ENCODE measurements at places on chromosomes 3 and 15. TPM values are rescaled to one million over a fixed set of nuclear protein-coding genes. Genes with fewer than 3 reads are reported as not detected.

- no peaks in the 10 kb centered on the region for H3K27me3 ChIP-seq
- DNase-seq, result no peak
- H3K4me3 ChIP-seq, result no peak overlapping the region
These were observed 62.5 kb downstream of the IL20RB start for GRCh38 chr3:137020315-137020714.

DNA sequence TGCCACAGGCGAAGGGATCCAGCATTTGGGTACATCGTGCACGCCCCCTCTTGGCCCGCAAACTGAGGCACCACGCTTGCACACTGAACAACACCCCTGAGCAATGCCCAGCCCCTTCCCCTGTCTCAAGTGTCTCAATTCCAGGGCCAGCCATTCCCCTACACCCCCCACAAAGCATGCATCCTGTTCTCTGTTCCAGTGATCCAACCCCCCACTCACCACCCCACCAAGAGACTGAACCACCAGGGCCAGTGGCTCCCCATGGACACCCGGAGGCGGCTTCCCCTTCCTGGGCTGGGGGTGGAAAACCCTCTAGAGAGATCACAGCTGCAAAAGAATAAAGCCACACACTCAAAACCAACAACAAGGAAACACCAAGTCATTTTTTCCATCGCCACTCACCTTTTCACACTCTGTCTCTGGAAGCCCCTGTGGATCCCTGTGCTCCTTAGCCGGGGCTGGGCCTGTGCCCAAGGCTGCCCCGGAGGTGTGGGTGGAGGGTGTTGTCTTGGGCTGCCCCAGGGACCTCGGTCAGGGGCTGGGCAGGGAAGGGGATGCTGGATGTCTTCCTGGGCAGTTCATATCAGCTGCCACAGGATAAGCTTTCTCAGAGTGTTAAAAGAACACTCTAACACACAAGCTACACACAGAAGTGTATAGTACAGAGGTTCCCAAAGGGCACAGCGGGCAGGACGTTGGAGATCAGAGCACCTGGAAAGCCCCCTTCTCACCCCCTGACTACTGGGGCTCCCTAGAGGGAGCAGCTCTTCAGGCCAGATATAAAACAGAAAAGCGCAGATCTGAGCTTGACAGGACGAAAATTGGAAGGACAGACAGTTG, 92.5 kb downstream of the CHSY1 start:
- H3K27me3 ChIP-seq, result no peaks in the 10 kb centered on the region
- H3K4me3 ChIP-seq, result no peak overlapping the region
- no peaks in the 10 kb centered on the region for H3K36me3 ChIP-seq
- no peaks in the 10 kb centered on the region for H3K4me1 ChIP-seq
- peak overlapping the region; percentile 48 for H3K27ac ChIP-seq

DNA sequence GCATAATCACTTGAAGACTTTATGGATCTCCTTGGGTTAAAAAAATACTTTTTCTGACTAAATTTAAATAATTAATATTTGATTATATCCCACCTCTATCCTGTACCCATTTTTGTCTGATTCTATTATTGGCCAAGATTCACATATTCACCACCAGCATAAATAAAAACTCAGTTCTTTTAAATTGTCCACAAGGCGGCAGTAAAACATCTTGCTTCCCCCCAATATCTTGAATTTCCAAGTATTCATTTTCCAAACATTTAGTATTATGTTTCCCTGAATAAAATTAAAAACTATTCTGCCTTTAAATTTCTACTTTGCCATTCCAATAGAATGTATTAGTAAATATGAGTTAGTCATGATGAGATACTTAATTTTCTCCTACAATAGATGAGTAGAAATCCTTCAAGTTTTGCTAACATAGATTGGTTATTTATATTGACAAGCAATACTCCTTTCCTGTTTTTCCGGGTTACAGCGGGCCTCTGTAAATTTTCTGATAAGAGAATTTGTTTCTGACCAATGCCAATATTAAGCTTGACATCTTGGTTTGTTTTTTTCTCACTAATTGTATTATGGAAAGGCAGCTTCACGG, 218.7 kb upstream of the MDFIC2 start:
- peak; percentile 4 for DNase-seq
- H3K4me3 ChIP-seq, result no peak overlapping the region
- H3K4me1 ChIP-seq, result no peaks in the 10 kb centered on the region

- H3K36me3 ChIP-seq, result peaks cover 2% of the 10 kb centered on the region
- no peaks in the 10 kb centered on the region for H3K27me3 ChIP-seq
- no peak overlapping the region for H3K4me3 ChIP-seq
These were observed 102.9 kb downstream of the PDZRN3 start for GRCh38 chr3:73521734-73522336.

DNA sequence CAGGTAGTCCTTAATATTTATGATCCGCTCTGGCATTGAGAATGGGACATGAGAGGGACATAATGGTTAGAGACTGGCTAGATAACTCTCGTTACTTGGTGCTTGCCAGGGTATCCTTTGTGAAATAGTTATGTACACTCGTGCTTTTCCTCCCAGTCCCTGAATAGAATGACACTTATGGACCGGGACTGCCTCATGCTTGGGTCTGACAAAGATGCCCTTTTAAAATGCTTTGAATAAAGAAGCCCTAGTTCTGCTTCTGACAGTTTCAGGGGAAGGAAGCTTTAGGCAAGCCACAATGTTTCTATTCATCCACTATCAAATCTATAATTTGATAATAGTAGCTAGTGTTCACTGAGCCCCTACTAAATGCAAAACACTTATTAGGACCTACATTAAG, 29.4 kb downstream of the POLR2M start:
- H3K4me3 ChIP-seq, result no peak overlapping the region
- no peak for DNase-seq
- H3K36me3 ChIP-seq, result no peaks in the 10 kb centered on the region
- no peak overlapping the region for H3K27ac ChIP-seq

GRCh38 chr15:51755790-51756189, 4.4 kb downstream of the TMOD2 start:
- H3K4me3 ChIP-seq, result no peak overlapping the region
- H3K27ac ChIP-seq, result no peak overlapping the region
- no peak for DNase-seq
- H3K36me3 ChIP-seq, result no peaks in the 10 kb centered on the region
- no peaks in the 10 kb centered on the region for H3K27me3 ChIP-seq

- H3K27me3 ChIP-seq, result no peaks in the 10 kb centered on the region
- no peaks in the 10 kb centered on the region for H3K4me1 ChIP-seq
These were observed 220.3 kb upstream of the ATP10A start for GRCh38 chr15:26083457-26083856.

DNA sequence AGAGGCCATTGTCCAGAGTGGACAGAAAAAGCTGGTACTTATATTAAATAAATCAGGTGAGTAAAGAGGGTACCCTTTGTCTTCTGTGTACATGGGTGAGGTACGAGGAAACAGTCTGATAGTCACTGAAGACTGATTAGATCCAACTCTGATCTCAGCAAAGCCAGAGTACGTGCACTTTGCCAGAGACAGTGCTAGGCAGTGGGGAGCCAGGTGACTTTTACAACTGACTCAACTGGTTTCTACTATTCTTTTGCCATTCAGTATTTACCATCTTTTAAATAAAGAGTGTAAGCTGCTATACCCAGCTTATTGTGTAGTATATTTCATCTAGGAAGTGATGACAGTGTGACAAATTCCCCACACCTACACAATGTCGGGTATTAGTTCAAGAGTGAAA, 3.3 kb downstream of the GNL3 start:
- peaks cover 7% of the 10 kb centered on the region for H3K36me3 ChIP-seq
- H3K4me3 ChIP-seq, result no peak overlapping the region
- no peak overlapping the region for H3K27ac ChIP-seq
- peaks cover 32% of the 10 kb centered on the region for H3K4me1 ChIP-seq
- no peaks in the 10 kb centered on the region for H3K27me3 ChIP-seq

GRCh38 chr3:43768381-43768973, 77.7 kb downstream of the ABHD5 start:
- H3K4me3 ChIP-seq, result no peak overlapping the region
- no peak overlapping the region for H3K27ac ChIP-seq
- H3K4me1 ChIP-seq, result 0 out of 2 replicates have a peak, but pooled peaks cover 7% of the 10 kb centered on the region

- H3K36me3 ChIP-seq, result no peaks in the 10 kb centered on the region
- H3K4me1 ChIP-seq, result no peaks in the 10 kb centered on the region
- no peak for DNase-seq
These were observed 33.7 kb upstream of the VILL start for GRCh38 chr3:37956723-37957538.

DNA sequence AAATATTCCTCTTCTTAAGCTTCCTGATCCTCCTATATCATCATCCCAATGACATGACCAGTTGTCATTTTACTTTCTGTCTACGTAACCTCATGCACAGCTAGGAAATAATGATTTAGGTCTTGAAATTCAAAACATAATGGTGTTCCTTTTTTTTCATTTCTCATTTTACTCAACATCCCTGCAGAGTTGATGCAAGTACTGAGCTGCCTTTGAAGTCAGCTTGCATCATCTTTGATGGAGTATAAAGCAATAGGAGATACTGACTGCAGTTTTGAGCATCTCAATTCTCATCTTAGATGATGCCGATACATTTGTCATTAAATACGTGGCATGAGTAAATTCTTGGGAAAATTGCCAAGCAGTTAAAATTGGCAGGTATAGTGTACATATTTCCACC, 346.1 kb downstream of the ZIC1 start:
- no peaks in the 10 kb centered on the region for H3K27me3 ChIP-seq
- no peak for DNase-seq
- no peaks in the 10 kb centered on the region for H3K4me1 ChIP-seq
- no peak overlapping the region for H3K4me3 ChIP-seq
- no peak overlapping the region for H3K27ac ChIP-seq

DNA sequence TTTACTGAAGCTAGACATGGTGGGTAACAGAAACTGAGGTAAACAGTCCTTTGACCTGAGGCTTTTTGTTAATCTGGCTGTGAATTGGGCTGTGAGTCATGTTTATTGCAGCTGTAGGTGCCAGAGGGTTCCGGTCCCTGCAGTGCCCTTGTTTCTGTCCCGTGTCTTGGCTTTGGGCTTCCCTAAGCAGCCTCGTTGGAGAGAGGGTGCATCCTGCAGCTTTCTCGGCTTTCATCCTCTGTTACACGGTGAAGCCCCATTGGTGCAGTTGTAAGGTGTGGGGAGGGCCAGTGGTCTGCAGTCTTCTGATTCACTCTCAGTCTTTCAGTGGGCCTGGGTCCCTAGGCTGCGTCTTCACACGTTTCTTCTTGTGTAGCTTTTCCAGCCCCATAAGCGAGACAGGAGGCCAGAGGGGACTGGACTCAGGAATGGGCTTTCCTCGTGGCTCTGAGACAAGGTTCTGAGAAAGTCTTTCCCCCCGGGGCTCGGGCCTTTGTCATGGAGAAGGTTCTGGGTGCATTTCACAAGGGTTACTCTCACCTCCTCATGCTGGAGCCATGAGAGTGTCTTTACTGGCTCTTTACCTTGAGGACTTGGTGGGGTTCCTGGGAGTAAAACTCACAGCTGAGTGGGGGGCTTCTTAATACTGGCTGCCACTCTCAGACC, 33.1 kb downstream of the ASB7 start:
- H3K27me3 ChIP-seq, result no peaks in the 10 kb centered on the region
- H3K27ac ChIP-seq, result peak overlapping the region; percentile 13
- no peak overlapping the region for H3K4me3 ChIP-seq
- no peak for DNase-seq
- no peaks in the 10 kb centered on the region for H3K36me3 ChIP-seq

- H3K36me3 ChIP-seq, result no peaks in the 10 kb centered on the region
- no peak overlapping the region for H3K27ac ChIP-seq
- H3K4me3 ChIP-seq, result no peak overlapping the region
- no peaks in the 10 kb centered on the region for H3K27me3 ChIP-seq
- DNase-seq, result no peak
These were observed 113.8 kb downstream of the C3orf38 start for GRCh38 chr3:88263417-88264100.

GRCh38 chr15:52466134-52466701, 62.5 kb downstream of the MYO5A start:
- DNase-seq, result no peak
- H3K27me3 ChIP-seq, result no peaks in the 10 kb centered on the region
- H3K27ac ChIP-seq, result no peak overlapping the region

GRCh38 chr15:89680282-89680873, 1.2 kb upstream of the PLIN1 start:
- H3K27ac ChIP-seq, result no peak overlapping the region
- H3K36me3 ChIP-seq, result no peaks in the 10 kb centered on the region
- DNase-seq, result no peak
- no peaks in the 10 kb centered on the region for H3K27me3 ChIP-seq
- no peaks in the 10 kb centered on the region for H3K4me1 ChIP-seq
- H3K4me3 ChIP-seq, result no peak overlapping the region

DNA sequence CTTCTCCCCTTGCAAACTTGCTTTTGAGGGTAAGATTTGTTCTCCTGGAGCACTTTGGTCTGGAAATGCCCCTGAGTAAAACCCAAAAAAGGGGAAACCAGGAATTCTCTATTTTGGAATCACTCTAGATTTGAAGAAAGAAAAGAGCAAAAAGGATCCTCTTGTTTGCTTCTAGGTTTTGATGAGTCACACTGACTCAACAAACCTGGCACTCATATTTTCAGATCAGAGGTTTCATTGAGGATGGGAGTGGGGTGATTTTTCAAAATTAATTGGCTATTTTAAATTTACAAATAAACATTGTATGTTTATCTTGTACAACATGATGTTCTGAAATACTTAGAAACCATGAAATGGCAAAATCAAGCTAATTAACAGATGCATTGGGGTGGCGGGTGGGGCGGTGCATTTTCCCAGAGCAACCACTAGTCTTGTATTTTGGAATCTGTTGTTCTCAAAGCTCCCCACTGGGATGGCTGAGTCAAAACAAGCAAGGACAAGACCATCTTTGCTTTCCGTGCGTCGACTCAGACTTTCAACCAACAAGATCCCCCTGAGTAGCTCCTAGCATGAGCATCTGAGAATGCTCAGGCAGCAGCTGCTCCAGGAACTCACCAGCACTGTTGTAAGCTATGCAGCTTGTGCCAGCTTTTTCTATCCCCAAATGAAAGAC, 451.4 kb downstream of the WDR72 start:
- no peak overlapping the region for H3K4me3 ChIP-seq
- DNase-seq, result no peak
- H3K4me1 ChIP-seq, result no peaks in the 10 kb centered on the region
- no peaks in the 10 kb centered on the region for H3K27me3 ChIP-seq
- H3K36me3 ChIP-seq, result no peaks in the 10 kb centered on the region

- no peaks in the 10 kb centered on the region for H3K36me3 ChIP-seq
- H3K4me3 ChIP-seq, result no peak overlapping the region
- H3K27ac ChIP-seq, result no peak overlapping the region
These were observed 15.7 kb upstream of the LRRC58 start for GRCh38 chr3:120364821-120365220.

The FBXW12 gene
- 1.7 TPM for total RNA-seq

The ITIH1 gene
- total RNA-seq, result not detected

The WDR93 gene
- total RNA-seq, result 0.16 TPM

The ZNF620 gene
- total RNA-seq, result 12.1 TPM

The NME9 gene
- not detected for total RNA-seq

The CFAP100 gene
- total RNA-seq, result not detected

The WDR72 gene
- total RNA-seq, result 10.1 TPM

Data from Caco-2 (cell line).